ENCODE measurements at places on chromosomes 4 and X.
A peak's percentile ranks its signal among the peaks of the same experiment; 100 is the strongest.

DNA sequence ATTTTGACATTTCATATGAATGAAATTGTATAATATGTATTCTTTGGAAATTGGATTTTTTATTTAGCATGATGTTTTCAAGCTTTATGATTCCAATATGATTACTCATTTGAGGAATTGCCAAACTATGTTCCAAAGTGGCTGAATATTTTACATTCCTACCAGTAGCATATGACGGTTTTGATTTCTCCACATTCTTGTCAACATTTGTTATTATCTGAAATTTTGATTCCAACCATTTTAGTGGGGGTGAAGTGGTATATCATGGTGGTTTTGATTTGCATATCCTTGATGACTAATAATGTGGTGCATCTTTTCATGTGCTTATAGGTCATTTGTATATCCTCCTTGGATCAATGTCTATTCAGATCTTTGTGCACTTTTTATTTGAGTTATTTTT, 2.6 kb upstream of the BEX1 start:
- no peak for DNase-seq

DNA sequence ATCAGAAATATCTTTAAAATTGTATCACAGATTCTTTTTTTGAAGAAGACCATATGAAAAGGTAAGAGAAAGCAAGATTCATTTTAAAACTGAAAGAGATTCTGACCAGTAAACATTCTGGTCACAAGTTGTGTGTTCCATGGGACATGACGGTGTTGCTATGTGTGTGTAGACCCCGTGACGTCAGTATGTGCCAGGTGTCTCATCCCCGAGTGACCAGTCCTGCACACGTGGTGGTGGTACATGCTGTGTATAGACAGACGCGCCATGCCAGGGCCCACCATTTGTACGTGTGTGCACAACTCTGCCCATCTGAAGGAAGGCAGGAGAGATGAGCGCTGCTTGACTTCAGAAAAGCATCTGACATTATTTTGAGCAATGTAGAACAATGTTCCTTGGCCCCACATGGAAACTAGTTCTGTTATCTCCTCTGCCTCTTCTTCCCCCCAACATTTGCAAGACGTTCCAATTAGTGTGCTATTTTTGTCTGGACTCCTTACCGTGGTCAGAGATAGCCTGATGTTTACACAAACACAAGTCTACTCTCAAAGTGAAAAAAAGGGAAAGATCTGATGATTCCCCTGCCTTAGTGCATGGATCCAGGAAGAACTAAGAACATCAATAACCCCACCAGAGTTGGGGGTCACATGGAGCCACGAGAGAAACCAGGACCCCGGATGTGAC, 51.2 kb downstream of the IRF2 start:
- DNase-seq, result no peak

GRCh38 chr4:141402712-141403111, 182.0 kb downstream of the ZNF330 start:
- DNase-seq, result no peak

- no peak for DNase-seq
These were observed 51.2 kb upstream of the MTNR1A start for GRCh38 chr4:186606591-186606992.

GRCh38 chr4:73018595-73018994, 50.9 kb downstream of the COX18 start:
- no peak for DNase-seq

- DNase-seq, result no peak
These were observed 81.8 kb upstream of the RBPJ start for GRCh38 chr4:26238778-26239679.

DNA sequence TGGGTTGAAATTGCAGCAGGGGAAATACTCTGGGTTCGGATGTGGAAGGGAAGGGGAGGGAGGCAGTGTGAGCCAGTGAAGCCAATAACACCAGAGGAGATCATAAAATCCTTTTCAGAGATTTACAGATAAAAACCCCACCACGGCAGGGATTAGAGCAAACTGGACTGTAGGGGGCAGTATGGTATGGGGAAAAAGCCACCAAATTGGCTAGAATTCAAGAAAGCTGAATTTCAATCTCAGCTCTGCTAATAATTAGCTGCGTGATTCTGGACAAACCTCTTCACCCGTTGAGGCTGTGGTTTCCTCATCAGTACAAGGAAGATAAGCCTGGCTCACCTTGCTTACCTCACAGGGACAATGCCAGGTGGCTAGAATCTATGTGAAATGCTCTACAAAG, 108.1 kb downstream of the ATG4A start:
- peak; percentile 30 for DNase-seq

GRCh38 chr4:5619913-5620625, 88.3 kb downstream of the EVC2 start:
- DNase-seq, result no peak

Measured in stimulated activated CD4-positive, alpha-beta T cell treated with anti-CD3 and anti-CD28 coated beads, Interleukin-12 subunit alpha, Interleukin-12 subunit beta, amount 100 ng/mL, for 48 hours (primary cell).